ENCODE measurements at places on chromosomes 3 and 15. TPM values are rescaled to one million over a fixed set of nuclear protein-coding genes. Genes with fewer than 3 reads are reported as not detected.

SLC26A6 gene
- 44.9 TPM for total RNA-seq

APOD gene
- total RNA-seq: not detected

UACA gene
- 1.0 TPM for total RNA-seq

DNA sequence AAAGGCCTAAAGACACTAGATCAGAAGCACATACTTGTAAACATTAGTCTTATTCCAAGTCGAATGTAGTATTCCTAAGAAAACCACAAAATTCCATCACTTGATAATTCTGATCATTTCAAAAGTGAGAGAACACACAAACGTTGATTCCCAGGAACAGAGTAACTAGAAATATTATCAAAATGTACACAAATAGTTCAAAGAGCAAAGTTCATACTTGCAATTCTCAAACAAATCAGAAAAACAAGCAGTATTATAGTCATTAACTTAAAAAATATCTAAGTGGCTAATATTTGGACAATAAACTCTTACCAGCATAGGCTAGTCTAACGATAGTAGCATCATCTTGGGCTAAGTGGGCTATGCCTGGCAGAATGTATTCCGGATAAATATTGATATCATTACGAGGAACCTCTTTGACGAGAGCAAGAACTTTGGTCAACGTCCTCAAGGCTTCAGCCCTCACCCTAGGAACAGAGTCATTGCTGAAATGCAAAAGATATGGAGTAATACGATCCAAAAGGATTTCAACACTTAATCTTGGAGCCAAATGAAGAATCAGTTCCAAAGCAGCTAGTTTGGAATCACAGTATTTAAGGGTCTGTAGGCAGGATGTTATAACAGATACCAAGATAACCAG is 13.3 kb downstream of the PIK3R4 start:
- H3K36me3 ChIP-seq: peaks cover 33% of the 10 kb centered on the region
- peaks cover 8% of the 10 kb centered on the region for H3K4me1 ChIP-seq
- H3K4me3 ChIP-seq: no peak overlapping the region
- no peak for DNase-seq
- H3K27me3 ChIP-seq: no peaks in the 10 kb centered on the region
- no peak overlapping the region for H3K27ac ChIP-seq

ABTB1 gene
- total RNA-seq: 19.4 TPM

LIPC gene
- 5.3 TPM for total RNA-seq

NSUN3 gene
- 15.0 TPM for total RNA-seq

GRCh38 chr3:156551261-156551660 is 3.7 kb downstream of the SSR3 start:
- H3K36me3 ChIP-seq: peaks cover 67% of the 10 kb centered on the region
- H3K27ac ChIP-seq: no peak overlapping the region
- peaks cover 48% of the 10 kb centered on the region for H3K4me1 ChIP-seq

- H3K27me3 ChIP-seq: no peaks in the 10 kb centered on the region
- H3K36me3 ChIP-seq: peaks cover 5% of the 10 kb centered on the region
- H3K4me1 ChIP-seq: peaks cover 17% of the 10 kb centered on the region
- H3K4me3 ChIP-seq: no peak overlapping the region
- no peak overlapping the region for H3K27ac ChIP-seq
Measured at GRCh38 chr3:119653876-119654275, 6.5 kb downstream of the POPDC2 start.

DNA sequence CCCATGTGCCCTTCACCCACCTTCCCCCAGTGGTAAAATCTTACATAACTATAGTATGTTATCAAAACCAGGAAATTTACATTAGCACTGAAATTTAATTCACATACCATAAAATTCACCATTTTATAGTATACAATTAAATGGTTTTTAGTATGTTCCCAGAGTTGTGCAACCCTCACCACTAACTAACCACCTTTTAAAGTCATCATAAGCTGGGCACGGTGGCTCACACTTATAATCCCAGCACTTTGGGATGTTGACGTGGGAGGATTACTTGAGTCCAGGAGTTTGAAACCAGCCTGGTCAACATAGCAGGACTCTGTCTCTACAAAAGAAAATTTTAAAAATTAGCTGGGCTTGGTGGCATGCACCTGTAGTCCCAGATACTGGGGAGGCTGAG is 13.7 kb downstream of the FRMD5 start:
- no peak overlapping the region for H3K27ac ChIP-seq
- no peak overlapping the region for H3K4me3 ChIP-seq
- no peak for DNase-seq
- no peaks in the 10 kb centered on the region for H3K4me1 ChIP-seq
- no peaks in the 10 kb centered on the region for H3K36me3 ChIP-seq

CRABP1 gene
- total RNA-seq: not detected

- H3K4me3 ChIP-seq: no peak overlapping the region
- H3K27me3 ChIP-seq: no peaks in the 10 kb centered on the region
- H3K27ac ChIP-seq: no peak overlapping the region
Measured at GRCh38 chr3:134749802-134750553, 45.1 kb upstream of the EPHB1 start.

DNA sequence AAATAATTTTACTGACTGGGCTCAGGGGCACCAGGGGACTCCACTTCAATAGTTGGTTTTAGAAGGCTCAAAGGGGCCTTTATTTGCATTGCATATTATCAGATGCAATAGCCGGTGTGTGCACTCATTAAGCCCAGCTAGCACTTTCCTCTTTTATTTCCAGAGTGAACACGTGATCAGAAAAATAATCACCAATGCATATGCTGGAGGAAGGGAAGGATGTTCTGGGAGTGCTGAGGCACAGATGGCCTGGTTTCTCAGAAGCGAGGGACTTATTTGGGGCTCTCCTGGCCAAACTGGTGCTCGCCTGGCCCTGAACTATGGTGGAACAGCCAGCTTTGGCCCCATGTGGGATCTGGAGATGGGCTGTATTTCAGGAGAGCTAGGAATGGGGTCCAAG is 60.4 kb upstream of the SEC13 start:
- H3K27ac ChIP-seq: no peak overlapping the region
- no peaks in the 10 kb centered on the region for H3K4me1 ChIP-seq
- H3K27me3 ChIP-seq: no peaks in the 10 kb centered on the region
- no peaks in the 10 kb centered on the region for H3K36me3 ChIP-seq
- H3K4me3 ChIP-seq: no peak overlapping the region

DNA sequence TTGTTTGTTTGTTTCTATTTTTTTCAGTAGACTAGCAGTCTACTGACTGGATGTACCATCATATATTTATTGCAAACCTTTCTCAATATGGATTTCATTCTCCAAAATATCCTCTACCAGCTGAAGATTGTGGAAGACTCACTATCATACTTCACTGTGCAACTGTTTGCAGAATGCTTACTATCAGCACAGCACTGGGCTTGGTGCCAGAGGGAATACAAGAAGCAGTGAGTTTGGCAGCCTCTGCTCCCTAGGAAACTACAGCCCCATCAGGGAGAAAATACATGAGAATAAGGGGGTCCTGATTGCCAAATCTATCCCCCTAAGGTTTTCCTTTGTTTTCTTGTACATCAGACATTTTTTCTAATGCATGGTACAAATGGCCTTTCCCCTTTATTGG is 27.5 kb downstream of the AQP9 start:
- DNase-seq: no peak
- no peak overlapping the region for H3K4me3 ChIP-seq
- H3K27ac ChIP-seq: no peak overlapping the region
- no peaks in the 10 kb centered on the region for H3K4me1 ChIP-seq
- no peaks in the 10 kb centered on the region for H3K36me3 ChIP-seq

GRCh38 chr3:124814620-124815421 is 72.3 kb downstream of the ITGB5 start:
- H3K27me3 ChIP-seq: peaks cover 23% of the 10 kb centered on the region
- no peak overlapping the region for H3K4me3 ChIP-seq
- H3K27ac ChIP-seq: no peak overlapping the region
- no peaks in the 10 kb centered on the region for H3K4me1 ChIP-seq
- no peaks in the 10 kb centered on the region for H3K36me3 ChIP-seq
- DNase-seq: no peak

PPP2R3A gene
- not detected for total RNA-seq

- peaks cover 20% of the 10 kb centered on the region for H3K4me1 ChIP-seq
- H3K27me3 ChIP-seq: no peaks in the 10 kb centered on the region
- no peak overlapping the region for H3K27ac ChIP-seq
- H3K36me3 ChIP-seq: peaks cover 52% of the 10 kb centered on the region
- no peak overlapping the region for H3K4me3 ChIP-seq
Measured at GRCh38 chr15:72749700-72750099, 33.9 kb downstream of the ADPGK start.

CFAP100 gene
- total RNA-seq: not detected

DNA sequence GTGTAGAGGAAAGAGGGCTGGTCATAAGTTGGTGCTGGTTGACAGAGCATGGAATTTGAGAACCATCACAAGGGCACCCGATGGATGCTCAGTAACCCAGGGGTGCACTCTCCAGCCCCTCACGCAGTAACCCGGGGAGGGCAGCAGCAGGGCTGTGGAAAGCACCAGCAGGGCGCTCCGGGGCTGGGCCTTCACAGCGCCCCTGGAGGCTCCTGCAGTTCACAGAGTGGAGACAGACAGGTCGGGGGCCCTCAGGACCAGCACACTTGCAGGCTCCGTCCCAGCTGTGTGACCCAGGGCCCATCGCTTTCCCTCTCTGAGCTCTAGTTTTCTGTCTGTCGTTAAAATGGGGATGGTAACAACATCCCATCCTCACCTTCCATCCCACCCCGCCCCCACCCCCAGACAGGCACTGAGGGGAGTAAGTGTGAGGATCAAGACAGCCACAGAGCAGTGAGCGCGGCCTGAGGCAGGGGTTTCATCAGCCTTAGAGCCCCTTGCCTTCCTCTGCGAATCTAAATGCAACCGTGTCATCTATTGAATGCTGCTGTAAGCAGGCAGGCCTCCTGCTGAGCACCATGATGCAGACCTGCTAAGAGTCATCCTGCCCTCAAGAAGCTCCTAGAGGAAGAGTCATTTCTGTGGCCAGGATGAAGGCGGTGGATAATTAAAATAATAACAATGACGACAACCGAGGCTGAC is 90.2 kb upstream of the LINGO1 start:
- H3K4me3 ChIP-seq: no peak overlapping the region
- H3K4me1 ChIP-seq: no peaks in the 10 kb centered on the region
- no peak overlapping the region for H3K27ac ChIP-seq
- H3K36me3 ChIP-seq: no peaks in the 10 kb centered on the region
- peaks cover 2% of the 10 kb centered on the region for H3K27me3 ChIP-seq
- DNase-seq: no peak
